Activated naive CD8-positive, alpha-beta T cell treated with anti-CD3 and anti-CD28 coated beads for 36 hours (primary cell): ENCODE measurements at places on chromosomes 1 and 21. TPM values are rescaled to one million over a fixed set of nuclear protein-coding genes. Genes with fewer than 3 reads are reported as not detected.

CLDN8 gene
- not detected for total RNA-seq

GRCh38 chr1:226625326-226625725, 76.8 kb downstream of the STUM start:
- DNase-seq = no peak

- DNase-seq = no peak
Observed at GRCh38 chr1:59645893-59646292, 168.9 kb upstream of the HOOK1 start.

DNA sequence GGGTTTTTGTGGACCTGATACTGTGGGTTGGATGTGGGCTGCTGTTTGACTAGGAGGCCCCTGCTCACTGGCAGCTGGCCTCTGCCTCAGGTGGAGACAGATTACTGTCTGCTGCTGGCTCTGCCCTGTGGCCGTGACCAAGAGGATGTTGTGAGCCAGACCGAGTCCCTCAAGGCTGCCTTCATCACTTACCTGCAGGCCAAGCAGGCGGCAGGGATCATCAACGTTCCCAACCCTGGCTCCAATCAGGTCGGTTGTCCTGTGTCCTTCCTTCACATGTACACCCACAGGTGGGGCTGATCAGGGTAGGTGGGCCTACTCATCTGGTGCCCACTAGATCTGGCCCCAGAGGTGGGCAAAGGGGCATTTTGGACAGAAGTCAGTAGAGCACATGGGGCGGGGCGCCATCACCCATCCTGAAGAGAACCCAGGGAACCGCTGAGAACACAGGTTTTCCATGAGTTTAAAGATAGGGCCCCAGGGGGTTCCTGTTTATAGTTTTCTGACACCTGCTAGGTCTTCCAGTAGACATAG, 37.2 kb downstream of the ZBTB17 start:
- DNase-seq = no peak

- DNase-seq = peak; percentile 56
Observed at GRCh38 chr1:91555821-91556531, 55.3 kb downstream of the CDC7 start.
